Trophoblast cell (in vitro differentiated cells and primary cell): ENCODE measurements at places on chromosomes 6 and 20.
A peak's percentile ranks its signal among the peaks of the same experiment; 100 is the strongest.

- peak; percentile 71 for DNase-seq
Observed at GRCh38 chr6:153032255-153032882, 29.9 kb upstream of the MTRF1L start.

DNA sequence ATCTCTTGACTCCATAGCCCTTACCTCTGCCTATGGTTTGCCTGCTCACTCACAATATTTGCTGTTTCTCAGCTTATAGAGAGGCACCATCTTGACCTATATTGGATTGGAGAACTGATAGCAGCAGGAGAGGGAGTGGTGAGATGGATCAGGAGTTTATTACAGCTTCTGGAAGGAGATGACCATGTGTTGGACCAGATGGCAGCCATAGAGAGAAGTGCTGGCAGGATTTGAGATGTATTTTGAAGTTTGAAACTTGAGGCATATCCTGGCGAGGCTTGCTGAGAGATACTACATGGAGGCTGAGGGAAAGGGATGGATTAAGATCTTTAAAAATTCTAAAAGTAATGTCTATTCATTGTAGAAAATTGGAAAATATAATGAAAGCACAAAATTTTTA, 198.0 kb upstream of the ZFP64 start:
- no peak for DNase-seq

DNA sequence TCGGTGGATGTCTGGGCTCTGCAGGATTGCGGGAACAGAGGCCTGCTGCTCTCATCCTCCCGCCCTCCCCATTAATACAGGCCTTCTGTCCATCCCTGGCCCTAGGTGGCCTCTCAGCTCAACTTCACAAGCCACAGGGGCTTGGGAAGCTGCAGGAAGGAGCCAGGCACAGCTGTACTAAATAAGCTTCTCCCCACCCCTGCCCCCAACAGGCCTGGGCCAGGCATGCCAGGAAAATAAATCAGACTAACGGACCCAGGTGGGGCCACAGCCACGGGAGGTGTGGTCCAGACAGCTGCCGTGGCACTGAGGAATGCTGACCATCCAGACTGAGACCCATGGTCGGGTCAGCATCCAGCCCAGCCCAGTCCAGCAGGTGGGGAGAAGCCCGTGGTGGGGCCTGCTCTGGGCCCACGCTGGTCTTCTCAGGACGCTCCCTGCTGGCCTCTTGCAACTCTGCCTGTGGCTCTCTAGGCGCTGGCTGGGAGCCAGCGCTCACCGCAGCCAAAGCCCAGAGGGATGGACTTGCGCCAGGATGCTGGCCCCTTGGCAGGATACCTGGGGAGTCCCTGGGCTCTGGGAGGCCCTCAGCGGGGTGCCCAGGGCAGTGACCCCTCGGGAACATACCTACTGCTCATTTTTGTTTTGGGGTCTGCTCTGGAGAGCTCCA, 8.6 kb upstream of the YTHDF1 start:
- peak; percentile 86 for DNase-seq

- no peak for DNase-seq
Observed at GRCh38 chr20:54416770-54417169, 58.6 kb upstream of the DOK5 start.

DNA sequence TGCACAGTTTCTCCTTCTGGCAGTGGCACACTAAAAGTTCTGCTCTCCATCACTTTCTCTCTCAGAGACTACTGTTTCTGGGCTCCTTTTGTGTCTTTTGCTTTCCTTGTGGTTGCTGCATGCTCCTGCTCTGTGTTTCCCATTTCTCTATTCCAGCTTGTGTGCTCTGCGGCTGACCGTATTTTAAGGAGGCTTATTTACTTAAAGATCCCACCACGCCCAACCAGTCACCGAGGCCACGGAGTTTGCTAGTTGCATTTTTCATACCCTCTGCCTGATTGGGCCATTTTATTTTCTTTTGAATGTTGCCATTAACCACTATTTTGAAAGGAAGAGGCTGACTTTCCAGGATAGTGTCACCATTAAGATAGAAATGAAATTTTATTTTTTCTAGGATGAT, 626.4 kb upstream of the MMS22L start:
- no peak for DNase-seq

DNA sequence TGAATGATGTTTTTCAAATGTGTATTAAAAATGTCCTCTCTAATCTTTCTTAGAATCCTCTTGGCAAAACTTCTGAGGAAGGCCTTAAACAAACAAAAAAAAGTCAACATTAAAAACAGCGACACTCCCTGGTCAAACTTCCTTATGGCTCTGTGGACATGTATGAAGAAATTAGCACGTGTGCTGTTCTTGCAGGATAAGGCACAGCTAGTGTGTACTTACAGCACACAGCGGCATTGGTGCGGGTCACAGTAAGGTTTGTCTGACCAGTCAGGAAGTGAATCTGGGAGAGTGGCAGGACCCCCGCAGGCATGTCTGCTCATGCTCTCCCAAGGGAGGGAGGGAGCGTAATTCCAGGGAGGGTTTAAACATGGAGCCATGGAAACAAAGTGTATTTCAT, 38.8 kb downstream of the SLC22A1 start:
- DNase-seq: no peak

DNA sequence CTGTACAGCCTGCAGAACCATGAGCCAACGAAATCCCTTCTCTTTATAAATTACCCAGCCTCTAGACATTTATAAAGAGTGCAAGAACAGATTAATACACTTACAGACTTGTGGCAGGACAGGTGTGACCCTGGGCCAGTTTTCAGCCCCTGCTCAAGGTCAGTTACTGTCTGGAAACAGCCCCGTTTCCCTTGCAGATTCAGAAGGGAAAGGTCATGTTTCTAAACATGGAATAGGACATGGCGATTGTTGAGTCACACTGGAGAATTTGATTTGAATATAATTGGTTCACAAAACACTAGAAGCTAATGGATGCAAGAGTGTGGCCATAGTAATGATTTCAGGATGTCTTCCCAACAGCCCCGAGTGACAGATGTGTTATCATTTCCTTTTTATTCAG, 248.8 kb downstream of the DLL1 start:
- no peak for DNase-seq

GRCh38 chr6:1436334-1437306, 47.2 kb downstream of the FOXF2 start:
- DNase-seq: peak; percentile 70

DNA sequence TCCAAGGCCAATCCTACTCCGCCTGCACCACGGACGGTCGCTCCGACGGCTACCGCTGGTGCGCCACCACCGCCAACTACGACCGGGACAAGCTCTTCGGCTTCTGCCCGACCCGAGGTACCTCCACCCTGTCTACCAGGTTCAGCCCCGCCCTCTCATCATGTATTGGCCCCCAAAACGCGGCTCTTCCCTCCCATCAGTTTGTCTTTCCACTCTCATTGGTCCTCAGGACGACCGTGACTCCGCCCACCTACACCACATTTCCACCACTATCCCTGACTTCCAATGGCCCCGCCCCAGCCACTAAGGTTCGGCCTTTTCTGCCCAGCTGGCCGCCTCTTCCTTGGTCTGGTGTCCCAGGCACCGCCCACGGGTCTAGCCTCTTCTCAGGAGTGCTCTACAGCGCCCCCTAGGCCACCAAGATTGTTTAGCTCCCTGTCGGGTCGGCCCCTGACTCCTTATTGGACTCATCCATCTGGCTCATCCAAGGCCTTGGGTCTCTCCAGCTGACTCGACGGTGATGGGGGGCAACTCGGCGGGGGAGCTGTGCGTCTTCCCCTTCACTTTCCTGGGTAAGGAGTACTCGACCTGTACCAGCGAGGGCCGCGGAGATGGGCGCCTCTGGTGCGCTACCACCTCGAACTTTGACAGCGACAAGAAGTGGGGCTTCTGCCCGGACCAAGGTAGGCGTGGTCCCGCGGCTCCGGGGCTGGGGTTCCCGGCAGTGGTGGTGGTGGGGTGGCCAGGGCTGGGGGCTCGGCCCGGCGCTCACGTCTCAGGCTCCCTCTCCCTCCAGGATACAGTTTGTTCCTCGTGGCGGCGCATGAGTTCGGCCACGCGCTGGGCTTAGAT, 3.1 kb downstream of the MMP9 start:
- peak; percentile 40 for DNase-seq

- no peak for DNase-seq
Observed at GRCh38 chr6:98894810-98895209, 52.9 kb downstream of the FBXL4 start.

GRCh38 chr20:41818991-41819390, 200.8 kb upstream of the CHD6 start:
- no peak for DNase-seq

DNA sequence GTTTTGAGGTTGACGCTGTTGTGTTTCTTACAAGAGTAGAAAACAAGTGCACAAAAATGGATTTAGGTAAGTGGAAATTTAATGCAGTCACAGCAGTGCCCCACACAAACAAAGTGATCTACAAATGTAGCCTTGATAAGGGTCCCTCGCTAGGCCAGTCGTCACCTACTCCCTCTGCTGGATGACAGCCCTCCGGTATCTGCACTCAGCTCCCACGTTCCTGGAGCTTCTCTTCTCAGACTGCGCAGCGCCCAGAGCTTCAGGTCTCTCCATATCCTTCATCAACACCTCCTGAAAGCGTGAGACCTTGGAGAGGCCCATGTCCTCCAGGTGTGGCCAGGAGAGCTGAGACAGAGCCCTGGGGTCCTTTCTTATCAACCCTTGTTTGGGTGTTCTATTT, 58.3 kb upstream of the MAP3K4 start:
- no peak for DNase-seq

- DNase-seq: no peak
Observed at GRCh38 chr6:43361269-43361668, 8.2 kb downstream of the ZNF318 start.

- peak; percentile 97 for DNase-seq
Observed at GRCh38 chr6:30721198-30722024, 1.3 kb downstream of the TUBB start.

DNA sequence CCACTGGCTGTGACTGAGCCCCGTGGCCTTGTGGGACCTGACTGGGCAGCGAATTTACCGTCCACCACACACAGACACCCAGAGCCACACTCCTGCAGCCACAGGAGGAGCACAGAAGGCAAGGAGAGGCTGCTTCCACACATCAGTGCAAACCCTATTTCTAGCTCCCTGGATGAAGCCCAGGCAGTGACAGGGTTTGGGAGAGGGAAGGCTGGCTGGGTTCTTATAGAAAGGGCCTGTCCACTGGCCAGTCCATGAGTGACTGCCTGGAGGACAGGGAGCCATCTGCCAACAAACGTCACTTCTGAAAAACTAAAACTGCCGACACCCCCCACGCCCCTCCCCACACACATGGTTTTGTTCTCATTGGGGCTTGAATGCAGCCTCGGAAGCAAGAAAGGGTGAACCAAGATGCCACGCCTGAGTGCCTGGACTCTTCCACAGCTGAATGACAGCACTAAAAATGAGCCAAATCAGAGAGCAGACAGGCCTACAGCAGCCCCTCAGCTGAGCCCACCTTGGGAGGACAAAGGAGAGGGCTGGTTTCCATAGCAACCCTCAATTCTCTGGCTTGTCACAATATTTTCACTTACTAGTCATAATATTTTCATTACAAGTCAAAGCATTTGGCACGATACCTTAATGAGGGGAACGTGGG, 38.4 kb downstream of the RRBP1 start:
- no peak for DNase-seq

- no peak for DNase-seq
Observed at GRCh38 chr20:4775322-4776078, 53.8 kb downstream of the PRND start.

GRCh38 chr6:42845327-42845694, 34.1 kb upstream of the RPL7L1 start:
- no peak for DNase-seq

- peak; percentile 92 for DNase-seq
Observed at GRCh38 chr6:57267586-57268293, 45.6 kb upstream of the RAB23 start.

- no peak for DNase-seq
Observed at GRCh38 chr20:34951652-34952051, 4.0 kb downstream of the GSS start.

DNA sequence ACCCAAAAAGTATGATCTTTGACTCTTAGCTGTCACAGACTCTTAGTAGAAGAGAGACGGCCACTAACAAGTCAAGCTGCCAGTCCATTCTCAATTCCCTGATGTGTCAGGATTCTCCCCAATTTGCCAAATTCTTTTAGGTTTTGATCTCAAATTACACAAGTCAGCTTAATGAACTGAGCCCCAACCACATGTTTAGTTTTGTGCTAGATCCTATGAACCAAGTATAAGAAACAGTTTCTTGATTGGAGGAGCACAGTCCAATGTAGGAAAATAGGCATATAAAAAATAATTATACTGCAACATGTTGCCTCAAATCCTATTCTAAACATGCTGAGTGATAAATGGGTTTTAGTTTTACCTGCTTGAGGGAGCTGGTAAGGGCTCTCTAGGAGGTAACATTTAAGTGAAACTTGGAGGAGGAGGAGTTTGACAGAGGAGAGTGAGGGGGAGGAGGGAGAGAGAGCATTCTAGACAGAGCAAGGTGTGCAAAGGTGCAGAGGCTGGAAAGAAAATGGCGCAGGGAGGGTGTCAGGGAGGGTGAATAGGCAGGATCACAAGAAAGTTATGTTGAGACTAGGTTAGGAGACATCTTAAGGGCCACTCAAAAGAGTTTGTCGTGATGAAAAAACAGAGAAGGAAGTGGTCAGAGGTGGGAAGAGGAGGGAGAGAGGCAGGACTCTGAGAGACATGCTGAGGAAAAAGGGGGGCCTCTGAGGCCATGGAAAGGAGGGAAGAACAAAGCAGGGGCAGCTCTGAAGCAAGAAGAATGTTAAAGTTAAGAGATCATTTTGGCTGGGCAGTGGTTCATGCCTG, 22.8 kb upstream of the FAM83C start:
- no peak for DNase-seq

DNA sequence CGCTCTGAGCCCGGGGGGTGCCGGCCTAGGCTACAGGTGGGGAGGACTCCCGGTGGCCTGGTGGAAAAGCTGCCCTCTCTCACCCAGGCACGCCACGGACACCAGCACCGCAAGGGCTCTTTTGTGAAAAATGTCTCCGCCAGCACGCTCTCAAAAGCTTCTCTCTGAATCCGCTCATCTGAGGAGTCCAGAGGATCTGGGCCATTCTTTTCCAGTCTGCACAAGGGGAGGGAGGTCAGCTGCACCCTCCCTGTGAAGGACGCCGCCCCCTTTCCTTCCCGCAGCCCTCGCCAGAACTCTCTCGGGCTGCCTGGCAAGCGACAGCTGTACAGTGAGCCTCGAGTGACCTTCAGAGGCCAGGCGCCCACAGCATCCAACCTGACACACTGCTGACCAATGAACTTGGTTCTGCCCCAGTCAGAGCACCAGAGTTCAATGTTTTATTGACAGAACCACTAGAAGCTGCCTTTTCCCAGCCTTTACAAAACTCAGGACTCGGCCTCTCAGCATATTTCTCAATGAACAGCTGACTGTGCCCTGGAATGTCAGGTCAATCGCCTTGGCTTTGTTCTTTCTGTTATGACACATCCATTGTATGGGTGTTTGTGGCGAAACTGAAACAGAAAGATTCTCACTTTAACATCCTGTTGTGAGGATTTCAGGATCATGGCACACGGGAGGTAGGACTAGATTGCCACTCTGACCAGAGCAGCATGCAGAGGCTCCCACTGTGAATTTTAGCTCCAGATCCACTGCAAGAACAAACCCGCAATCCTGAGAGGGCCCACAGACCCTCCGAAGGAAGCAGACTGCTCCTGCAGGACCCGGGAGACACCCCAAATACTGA, 26.7 kb downstream of the SERPINB9 start:
- DNase-seq: peak; percentile 97

GRCh38 chr20:33250666-33251065, 14.9 kb downstream of the BPIFA1 start:
- DNase-seq: no peak
